NCI-H748 treated with DMSO at 0.1 percent for 48 hours (cell line): ENCODE measurements at places on chromosomes 6 and 20.
A peak's percentile ranks its signal among the peaks of the same experiment; 100 is the strongest.

- no peak for DNase-seq
Observed at GRCh38 chr6:25326126-25326525, 47.0 kb downstream of the CARMIL1 start.

DNA sequence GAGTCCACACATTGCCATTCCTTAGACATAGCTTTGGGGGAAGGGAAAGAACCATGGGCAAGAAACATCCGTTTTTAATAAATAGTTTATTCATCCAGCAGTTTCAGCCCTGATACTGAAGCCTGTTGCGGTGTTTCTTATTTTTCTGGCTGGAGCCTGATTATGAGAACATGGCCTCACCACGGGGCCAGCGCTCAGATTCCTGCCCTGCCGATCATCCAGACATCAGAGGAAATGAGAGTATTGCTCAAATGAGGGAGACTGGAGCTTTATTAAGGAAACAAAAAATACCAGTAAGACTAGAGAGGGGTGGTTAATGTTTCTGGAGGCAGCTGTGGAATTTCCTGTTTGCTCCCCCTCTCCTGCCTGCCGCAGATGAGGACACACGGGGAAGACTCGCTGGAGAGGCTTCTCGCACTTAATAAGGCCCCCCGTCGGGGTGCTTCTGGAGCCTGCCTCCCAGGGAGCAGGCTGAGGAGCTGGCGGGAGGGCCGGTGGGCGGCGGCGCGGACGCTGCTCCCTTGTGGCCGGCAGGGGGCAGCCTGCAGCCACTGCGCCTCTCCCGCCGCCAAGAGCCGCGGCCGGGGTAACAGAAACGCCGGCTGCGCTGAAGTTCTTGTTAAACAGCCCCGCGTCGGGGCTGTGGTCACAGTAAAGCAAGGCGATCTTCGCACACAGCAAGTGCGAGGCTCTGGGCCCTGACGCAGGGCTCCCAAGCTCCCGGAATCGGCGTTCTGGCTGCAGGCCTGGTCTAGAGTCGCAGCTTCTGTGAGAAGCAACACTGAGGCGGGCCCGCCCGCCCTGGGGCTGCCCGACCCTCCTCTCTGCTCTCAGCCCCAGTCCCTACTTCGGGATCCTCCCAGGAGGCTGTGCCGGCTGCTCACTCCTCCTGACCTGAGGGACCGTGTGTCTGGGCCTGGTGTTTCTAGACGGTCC, 17.5 kb downstream of the LEMD2 start:
- DNase-seq: no peak

- DNase-seq: no peak
Observed at GRCh38 chr6:3316331-3316730, 57.6 kb downstream of the PSMG4 start.

GRCh38 chr20:61543931-61544745, 292.1 kb downstream of the CDH4 start:
- DNase-seq: no peak

GRCh38 chr6:30157999-30158398, 3.0 kb downstream of the TRIM10 start:
- no peak for DNase-seq

- no peak for DNase-seq
Observed at GRCh38 chr20:64240243-64241015, 15.1 kb upstream of the PCMTD2 start.

- no peak for DNase-seq
Observed at GRCh38 chr6:105611606-105612005, 208.7 kb upstream of the PREP start.

DNA sequence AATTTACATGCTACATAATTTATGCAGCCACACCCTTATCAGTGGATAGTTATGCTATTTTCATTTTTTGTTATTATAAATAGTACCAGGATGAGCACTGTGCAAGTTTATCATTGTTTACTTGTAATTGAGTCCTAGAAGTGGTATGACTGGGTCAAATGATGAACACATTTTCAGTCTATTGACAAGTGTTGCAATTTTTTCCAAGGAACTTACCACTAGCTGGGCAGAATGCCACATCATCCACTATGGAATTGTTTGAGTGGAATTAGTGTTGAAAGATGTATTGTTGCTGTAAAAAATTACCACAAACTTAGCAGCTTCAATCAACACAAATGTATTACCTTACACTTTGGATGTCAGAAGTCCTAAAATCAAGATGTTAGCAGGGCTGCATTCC, 38.1 kb upstream of the OPN5 start:
- no peak for DNase-seq

GRCh38 chr6:157143890-157144798, 179.2 kb downstream of the TMEM242 start:
- DNase-seq: no peak

- DNase-seq: no peak
Observed at GRCh38 chr6:14889188-14889587, 356.7 kb upstream of the JARID2 start.

GRCh38 chr6:127880429-127880828, 20.4 kb downstream of the THEMIS start:
- DNase-seq: no peak

GRCh38 chr6:18478610-18479009, 91.5 kb downstream of the RNF144B start:
- no peak for DNase-seq

GRCh38 chr6:3659748-3660147, 91.8 kb downstream of the PXDC1 start:
- no peak for DNase-seq

- DNase-seq: no peak
Observed at GRCh38 chr20:45449528-45449927, 20.0 kb upstream of the WFDC2 start.

GRCh38 chr20:48298851-48299484, 513.7 kb upstream of the SULF2 start:
- DNase-seq: peak; percentile 66

DNA sequence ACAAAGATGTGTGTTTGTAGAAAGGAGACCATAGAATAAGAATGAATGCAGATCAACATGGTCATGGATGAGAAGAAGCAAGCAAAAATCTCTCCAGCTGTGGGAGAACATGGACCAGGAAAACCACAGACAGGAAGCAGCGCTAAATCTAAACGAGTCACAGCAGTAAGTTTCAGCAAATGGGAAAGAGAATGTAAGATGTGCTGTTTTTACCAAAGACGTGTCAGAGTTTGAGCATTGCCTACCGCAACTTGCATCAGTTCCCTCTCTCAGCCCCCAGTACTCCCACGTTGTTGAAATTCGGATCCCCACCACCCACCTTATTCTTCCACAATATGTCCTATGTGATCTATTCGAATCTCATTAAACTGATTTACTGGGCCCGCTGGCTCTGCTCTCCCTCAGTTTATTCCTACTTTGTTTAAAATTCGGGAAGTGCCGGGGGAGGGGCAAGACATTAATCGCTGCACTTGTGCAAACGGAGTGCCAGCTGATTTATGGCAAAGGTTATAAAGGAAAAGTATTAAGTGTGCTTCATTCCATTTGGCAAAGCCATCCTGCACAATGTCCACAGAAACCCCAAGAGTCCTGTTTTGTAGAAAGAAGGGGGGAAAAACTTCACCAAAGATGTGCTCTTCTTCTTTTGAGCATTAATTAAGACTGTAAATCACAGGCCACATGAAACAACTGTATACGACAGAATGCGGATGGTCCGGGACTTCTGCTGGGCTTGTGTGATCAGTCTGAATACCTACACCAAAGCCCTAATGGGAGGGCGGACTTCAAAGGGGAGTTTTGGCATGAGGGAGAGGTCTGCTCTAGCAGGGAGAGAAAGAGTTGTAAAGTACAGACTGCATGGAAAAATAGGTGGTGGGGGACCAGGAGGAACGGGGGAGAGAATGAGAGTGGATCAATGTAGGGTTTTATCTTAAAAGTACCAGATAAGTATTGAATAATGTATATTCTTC, 59.1 kb upstream of the PRDM1 start:
- no peak for DNase-seq

- DNase-seq: no peak
Observed at GRCh38 chr6:160041608-160042007, 72.7 kb downstream of the IGF2R start.

GRCh38 chr6:159854959-159855358, 35.8 kb upstream of the MAS1 start:
- DNase-seq: no peak

- DNase-seq: no peak
Observed at GRCh38 chr20:40726776-40727175, 37.7 kb upstream of the MAFB start.

DNA sequence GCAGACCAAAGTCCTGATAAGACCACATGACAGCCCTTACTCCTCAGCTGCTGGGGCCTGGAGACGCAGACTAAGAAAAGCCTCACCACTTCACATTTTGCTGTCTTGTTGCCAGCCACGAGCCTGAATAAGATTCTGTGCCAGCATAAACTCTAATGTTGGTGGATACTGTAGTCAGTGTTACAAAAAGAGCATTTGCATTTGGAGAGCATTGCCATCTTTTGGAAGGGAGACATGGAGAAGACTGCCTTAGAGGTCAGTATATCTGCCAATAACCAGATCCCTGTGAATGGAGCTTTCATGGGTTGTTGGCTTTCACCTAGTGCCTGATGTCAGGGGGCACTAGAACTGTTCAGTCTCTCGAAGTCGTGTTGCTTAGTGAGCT, 315.2 kb downstream of the ZFAND3 start:
- DNase-seq: no peak

- no peak for DNase-seq
Observed at GRCh38 chr6:159170333-159170672, 1.1 kb downstream of the FNDC1 start.

DNA sequence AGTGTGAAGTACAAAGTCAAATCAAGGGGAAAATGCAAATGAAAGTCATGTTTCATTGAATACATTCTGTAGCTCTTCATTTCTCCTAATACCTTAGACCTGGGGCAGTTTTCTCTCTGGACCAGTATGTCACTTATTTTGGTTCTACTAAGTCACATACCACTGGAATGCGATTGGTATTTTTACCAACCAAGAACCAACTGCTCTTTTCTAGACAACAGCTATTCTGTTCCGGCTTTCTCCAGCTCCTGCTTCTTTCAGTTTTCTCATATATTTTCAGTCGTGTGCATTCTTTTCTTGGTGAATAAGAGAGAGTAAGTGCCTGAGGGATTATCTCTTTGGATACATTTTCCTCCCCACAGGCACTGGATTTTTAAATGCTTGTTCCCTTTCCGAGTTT, 39.2 kb upstream of the SPACA1 start:
- DNase-seq: no peak

- no peak for DNase-seq
Observed at GRCh38 chr6:129100164-129100563, 217.2 kb downstream of the LAMA2 start.

DNA sequence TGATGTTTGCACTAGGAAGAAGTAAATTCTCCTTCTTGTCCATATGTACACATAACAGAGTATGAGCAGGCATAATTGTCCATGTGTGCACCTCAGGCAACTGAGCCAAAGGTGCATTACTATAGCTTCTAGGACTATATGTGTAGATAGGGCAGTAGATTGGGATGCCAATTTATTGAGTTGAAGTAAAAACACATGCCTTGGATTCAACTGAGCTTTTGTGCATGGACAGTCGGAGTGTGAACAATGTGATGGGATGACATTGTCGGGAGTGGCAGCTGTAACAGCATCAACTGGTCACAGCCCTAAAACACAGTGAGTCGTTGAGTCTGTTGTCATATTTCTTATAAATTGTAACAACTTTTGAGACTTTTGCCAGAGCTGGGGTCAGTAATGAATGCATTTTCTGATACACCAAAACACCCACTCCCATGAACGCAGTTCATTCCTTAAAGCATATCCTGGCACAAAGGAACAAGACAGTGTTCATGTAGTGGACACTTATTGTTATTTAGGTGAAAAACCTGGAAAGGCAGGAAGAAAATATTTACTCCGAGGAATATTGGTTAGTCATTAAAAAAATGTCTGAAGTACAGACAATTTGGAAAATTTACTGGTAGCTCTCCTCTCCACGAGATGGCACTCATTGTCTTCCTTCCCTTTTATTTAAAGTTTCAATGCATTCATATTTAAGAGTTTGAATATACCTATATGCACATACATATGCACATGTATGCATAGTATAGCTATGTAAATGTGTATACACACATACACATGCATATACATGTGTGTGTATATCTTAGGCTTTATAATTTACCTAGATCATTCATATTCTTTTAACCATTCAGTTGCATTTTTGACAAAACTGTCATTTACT, 302.0 kb upstream of the STXBP5 start:
- DNase-seq: no peak

DNA sequence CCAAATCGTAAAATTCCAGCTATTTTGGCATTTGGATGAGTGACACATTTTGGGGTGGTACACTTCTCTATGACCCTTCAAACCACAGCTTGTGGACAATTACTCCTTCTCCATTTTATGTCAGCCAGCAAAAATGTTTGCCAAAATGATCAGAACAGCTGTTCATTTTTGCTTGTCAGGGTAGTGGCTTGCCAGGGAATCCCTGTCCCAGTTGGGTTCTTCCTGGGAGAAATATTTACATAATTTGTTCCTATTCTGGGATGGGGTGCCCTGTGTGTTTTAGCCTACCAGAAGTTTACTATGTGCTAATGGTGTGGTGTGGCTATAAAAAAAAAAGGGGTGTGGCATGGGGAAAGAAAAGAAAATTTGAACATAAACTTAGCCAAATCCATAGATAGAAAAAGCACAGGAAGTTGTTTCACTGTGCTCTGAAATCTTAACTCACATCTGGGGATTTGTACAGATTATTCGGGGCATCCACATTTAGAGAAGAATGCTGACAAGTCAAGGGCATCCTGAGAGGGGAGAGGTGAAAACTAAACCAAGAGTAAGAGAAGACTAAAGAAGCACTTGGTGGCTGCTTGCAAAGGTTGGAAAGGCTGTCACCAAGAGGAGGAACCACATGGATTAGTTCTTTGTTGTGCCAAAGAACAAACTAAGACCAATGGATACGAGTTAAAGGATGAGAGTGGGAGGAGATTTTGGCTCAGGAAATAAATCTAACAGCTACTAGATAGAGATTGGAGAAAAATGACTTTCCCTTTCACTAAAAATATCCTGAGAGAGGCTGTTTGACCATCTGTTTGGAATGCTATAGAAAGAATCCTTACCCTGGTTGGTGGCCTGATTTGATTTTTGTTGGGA, 55.2 kb upstream of the RBM24 start:
- DNase-seq: no peak

DNA sequence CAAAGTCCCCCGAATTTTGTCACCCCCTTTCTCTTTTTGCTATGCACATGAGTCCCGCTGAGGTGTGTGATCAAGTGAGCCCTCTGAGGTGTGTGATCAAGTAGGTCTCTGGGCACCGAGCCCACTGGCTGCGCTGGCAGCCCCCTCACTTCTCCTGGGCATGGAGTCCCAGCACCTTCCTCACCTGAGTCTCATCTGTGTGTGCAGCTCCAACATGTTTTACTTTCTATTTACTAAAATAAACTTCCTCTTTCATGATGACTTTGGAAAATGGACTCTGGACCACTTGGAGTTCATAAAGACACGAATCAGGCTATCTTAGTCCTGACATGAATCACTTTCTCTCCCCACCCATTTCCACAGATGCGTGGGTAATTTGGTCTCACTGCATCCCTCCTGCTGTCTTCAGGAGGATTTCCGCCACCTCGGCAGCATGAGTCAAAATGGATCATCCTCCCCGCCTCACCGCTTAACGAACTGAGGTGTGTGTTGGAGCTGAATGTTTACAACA, 39.8 kb downstream of the PRDM1 start:
- DNase-seq: no peak
